ENCODE measurements at places on chromosomes 4 and X.

- DNase-seq = no peak
Measured at GRCh38 chrX:26915064-26915463, 548.1 kb downstream of the PPP4R3C start.

GRCh38 chrX:24306440-24306839 lies 7.4 kb downstream of the SUPT20HL2 start:
- no peak for DNase-seq

DNA sequence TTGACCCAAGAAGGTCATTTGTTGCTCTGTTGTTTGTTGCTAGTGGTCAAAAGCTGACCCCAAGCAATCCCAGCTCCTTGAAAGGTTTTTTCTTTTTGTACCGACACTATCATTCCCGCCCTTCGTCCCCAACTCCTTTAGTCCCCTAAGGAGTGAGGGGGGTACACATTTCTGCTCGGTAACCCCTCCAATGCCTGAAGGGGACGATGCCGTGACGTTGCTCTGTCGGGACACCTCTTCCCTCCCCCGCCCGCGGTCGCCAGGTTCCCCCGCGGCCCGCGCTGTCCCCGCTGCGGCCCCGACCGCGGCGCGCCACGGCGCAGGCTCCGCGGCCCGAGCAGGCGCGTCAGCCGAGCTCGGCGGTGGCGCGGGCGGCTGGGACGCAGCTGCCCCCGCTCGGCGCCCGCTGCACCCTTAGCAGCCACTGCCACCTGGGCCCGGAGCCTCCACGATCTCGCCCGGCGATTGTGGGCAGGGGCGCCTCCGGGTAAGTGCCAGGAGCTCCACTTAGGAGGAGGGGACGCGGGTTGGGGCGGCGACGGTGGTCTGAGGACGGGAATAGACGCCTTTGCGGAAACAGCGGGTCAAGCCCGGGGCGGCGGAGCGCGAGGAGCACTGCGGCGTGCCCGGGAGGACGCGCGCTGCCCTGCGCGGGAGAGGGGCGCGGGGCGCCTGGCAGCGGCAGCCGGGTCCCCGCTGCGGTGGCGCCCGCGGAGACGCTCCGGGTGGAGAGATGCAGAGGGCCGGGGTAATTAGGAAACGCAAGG lies at the start of gene GLRB:
Gene GLRB, plus strand, starts transcription at position 340 of the 767 bp plus-strand sequence. CDS start 1,875 bp downstream, outside the sequence.
- no peak for DNase-seq

DNA sequence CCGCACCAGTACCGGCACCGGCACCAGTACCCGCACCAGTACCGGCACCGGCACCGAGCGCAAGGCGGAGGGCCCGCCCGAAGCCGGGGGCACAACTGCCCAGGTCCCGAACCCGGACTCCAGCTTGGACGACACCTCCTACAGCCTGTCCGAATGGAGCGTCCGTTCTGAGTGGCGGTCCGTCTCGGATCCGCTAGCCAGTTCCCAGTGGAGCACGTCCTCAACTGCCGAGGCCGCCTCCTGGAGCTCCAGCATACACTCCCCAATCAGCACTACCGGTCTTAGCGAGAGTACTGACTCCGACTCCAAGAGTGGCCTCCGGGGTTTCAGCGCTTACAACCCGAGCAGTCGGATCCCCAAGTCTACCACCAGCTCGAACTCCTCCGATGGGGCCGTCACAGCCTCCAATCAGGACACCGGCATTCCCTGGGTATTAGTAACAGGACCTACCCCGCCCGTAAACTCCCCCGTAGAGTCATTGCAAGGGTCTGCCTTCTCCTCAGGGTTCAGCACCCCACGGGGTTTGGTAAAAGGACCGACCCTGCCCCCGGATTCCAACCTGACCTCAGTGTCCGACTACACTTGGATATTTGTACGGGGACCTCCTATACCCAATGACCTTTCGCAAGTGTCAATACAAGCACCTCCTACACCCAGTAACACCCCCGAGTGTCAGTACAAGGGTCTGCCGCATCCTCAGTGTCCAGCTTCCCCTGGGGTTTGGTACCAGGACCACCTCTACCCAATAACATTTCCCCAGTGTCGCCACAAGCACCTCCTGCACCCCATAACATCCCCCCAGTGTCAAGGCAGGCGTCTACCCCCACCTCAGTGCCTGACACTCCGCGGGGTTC lies 721 bp upstream of the MAOA start:
- DNase-seq = no peak

DNA sequence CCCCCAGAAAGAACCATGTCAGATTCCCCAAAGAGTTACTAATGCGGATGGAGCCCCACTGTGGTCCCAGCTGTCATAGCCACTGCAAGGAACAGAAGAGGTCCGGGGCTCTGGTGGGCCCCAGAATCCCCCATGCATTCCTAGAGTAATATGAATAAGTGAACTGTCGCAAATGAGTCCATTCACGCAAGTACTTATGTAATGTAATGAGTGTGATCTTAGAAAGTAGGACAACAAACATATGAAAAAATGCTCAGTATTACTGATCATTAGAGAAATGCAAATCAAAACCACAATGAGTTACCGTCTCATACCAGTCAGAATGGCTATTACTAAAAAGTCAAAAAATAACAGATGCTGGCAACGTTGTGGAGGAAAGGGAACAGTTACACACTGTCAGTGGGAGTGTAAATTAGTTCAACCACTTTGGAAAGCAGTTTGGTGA lies 141.5 kb upstream of the RBPJ start:
- no peak for DNase-seq

- DNase-seq = no peak
Measured at GRCh38 chr4:31791666-31792065, 1071.5 kb downstream of the PCDH7 start.

GRCh38 chrX:138791551-138791950 lies 80.0 kb upstream of the FGF13 start:
- no peak for DNase-seq

GRCh38 chr4:71126719-71127118 lies 133.3 kb downstream of the DCK start:
- DNase-seq = no peak

DNA sequence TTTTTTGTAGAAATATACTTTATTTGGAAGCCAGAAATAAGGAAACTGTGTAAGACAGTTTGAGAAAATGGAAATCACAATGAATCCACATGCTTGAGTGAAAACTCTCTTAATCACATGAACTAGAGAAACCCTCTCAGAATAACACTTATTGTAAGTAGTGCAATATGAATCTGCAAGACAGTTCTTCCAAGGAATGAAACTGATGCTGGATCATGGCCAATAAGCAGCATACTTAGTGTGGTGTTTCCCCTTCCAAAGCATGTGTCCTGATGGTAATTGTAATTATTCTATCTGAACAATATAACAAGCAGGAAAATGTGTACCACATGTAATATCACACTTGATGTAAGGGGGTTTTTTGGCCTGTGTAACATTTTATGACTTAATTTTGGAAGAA lies 1870.5 kb upstream of the TENM3 start:
- DNase-seq = no peak

DNA sequence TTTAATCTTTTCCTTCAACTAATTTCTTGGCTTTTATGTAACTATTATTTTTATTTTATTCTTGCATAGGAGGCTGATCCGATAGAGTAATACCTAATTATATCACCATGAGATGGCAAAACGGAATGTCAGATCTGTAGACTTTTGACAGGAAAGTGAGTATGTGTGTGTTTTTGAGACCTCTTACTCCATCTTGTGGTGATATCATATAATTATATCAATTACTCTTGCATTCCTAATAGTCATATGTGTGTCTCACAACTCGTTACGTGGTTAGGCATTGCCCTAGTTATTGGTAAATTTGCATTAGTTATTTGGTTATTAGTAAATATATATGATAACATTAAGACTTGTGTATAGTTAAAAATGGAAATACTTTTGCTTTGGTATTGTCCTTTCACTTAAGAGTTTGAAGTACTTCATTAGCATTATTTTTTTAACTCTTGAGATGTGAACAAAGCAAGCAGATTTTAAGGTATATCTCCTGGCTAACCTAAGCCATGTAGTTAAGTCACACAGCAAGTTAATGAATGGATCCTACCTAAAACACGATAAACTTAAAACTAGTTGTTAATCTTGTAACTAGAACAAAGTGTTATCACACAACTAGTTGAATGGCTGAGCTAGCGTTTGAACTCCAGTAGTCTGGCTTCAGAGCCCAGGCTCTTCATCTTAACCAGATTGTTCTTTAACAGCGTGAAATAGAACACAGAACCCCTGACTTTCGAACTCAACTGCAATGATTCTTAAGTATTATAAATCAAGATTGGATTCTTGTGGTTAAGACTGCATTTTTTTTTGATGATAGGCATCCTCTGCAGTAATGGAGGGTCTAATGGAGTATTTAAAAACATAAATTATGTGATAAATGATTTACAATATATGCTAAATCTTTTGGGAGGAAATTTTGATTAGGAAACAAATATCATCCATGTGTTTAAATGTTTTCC lies 67.1 kb downstream of the PGRMC2 start:
- no peak for DNase-seq

DNA sequence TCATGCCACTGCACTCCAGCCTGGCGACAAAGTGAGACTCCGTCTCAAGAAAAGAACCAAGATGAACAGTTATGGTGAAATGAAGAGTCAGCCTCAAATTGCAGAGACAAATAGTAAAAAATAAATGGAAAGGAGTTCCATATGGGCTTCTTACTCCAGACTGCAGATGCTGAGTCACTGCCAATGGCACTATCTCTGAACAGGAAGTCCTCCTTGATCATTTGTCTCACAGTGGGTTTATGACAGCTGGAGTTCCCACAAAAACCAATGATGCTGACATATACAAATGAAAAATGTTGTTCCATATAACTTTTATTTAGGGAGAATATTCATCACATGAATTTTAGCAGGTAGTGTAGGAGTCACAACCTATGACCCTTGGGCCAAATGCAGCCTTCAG lies 631.6 kb downstream of the PCDH18 start:
- DNase-seq = no peak

DNA sequence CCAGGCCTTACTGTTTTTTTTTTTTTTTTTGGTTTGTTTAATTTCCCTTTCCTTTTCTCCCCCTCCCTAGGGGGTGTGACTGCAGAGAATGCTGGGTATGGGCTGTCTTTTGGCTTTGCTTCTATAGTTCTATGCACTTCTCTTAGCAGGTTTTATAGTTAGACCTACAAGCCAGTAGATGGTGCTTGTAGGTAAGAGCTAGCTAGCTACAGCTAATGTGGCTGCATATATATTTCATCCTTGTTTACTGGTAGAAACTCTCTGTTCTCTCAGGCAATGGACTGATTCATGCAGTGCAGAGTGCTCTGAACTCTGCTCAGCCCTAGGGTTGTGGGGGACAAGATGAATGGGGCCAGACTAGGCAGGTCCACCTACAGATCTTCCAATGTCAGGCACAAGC lies 246.4 kb downstream of the SH2D1A start:
- no peak for DNase-seq

DNA sequence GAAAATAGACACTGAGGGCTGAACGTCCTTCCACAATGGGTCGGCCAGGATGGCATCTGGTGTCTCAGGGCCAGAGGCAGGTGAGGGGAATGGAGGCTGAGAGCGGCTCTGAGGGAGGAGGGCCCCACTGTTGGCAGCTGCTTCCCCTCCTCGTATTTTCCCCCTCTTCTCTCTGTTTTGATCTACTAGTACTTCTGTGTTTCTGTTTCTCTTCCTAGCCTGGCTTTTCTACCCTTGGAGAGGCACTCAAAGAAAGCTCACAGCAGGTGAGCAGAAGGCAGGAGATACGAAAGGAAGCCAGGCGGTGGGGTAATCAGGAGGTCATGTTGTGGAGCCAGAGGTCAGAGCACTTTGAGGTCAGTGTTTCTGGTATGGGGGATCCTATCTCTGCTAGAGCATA lies 151.8 kb upstream of the GATB start:
- DNase-seq = no peak
